ENCODE measurements at places on chromosomes 5 and 9. TPM values are rescaled to one million over a fixed set of nuclear protein-coding genes. Genes with fewer than 3 reads are reported as not detected.

Gene NRARP
- under 0.01 TPM for total RNA-seq

Gene SPINK13
- total RNA-seq = not detected

Gene ANKRD34B
- total RNA-seq = not detected

Gene CRB2
- not detected for total RNA-seq

Gene CER1
- not detected for total RNA-seq

Data from melanocyte of skin (primary cell).